Fibroblast of the conjunctiva (primary cell): ENCODE measurements at places on chromosomes 6 and 20.

GRCh38 chr6:707576-708236 lies 14.8 kb upstream of the EXOC2 start:
- no peak for DNase-seq

DNA sequence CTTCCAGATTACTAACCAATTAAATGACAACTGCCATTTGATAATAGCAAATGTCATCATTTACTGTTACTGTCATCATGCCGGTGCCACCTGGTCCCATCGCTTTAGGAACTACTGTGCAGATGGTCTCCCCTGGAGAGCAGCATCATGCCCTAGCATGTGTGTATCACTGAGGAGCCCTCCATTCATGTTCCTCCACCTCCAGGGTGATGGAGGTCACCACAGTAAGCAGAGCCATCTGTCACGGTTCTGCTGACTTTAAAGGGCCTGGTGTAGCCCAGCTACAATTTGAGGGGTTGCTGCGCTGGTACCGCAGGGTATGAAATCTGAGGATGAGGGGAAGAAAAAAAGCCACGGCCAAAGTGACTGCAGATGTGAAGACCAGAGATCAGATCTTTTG lies 118.8 kb upstream of the KCNK16 start:
- DNase-seq = no peak

- no peak for DNase-seq
Observed at GRCh38 chr20:52959125-52959524, 13.0 kb upstream of the TSHZ2 start.

DNA sequence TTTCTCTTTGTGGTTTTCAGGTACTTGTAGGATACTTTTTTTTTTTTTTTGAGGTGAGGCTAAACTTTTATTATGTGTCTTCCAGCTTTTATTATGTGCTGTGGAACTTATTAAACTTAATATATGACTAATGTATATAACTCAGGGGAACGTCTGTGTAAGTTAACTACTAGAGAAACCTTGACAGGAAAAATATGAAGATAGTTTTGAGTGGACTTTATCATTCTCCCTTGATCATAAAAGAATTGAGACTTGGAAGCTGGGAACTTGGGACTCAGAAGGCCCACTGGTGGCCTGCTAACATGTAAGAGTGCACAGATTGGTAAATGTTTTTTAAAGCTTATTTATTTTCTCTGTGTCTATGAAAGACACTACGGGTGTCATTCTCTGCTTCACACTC lies 73.1 kb downstream of the CARMIL1 start:
- DNase-seq = no peak

DNA sequence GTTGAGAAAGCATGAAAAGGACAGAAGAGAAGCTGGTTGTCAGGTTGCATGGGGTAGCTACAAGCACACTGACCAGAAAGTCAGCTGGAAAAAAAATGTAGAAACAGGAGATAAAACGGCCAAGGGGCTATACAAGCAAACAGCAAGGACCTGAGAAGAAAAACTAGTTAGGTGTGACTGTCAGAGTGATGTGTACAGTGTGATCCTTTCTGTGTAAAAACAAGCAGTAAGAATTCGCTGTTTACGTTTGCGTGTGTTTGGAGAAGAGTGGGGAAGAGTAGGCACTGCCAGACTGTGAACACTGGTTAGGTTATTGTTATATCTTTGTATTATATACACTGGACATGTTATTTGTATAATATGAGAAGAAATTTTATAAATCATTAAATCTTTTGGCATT lies 28.1 kb downstream of the PTPN1 start:
- DNase-seq = no peak

DNA sequence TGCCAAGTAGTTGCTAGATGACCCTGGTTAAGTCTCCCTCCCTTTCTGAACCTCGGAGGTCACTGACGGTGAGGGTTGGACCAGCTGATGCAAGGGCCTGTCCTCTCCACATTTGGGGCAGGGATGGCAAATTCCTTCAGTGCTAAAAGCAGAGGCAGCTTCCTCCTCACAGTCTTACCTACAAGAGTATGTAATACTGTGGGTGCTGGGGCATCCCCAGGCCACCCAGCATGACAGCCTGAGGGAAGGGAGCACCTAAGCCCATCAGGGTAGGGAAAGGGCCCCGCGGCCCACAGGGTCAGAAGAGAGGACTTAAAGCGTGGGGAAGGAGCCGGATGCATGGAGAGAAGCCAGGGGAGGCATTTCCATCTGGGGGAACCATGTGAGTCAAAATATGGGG lies 38.0 kb downstream of the TGM3 start:
- no peak for DNase-seq

DNA sequence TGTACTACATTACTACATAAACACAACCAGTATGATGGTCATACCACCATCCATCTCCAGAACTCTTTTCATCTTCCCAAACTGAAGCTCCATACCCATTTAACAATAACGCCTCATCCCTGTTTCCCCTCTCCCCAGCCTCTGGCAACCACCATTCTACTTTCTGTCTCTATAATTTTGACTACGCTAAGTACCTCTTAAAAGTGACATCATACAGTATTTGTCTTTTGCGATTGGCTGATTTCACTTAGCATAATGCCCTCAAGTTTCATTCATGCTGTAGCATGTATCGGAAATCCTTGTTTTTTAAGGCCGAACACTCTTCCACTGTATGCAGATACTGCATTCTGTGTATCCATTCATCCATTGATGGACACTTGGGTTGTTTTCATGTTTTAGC lies 29.7 kb downstream of the GABRR1 start:
- DNase-seq = no peak

DNA sequence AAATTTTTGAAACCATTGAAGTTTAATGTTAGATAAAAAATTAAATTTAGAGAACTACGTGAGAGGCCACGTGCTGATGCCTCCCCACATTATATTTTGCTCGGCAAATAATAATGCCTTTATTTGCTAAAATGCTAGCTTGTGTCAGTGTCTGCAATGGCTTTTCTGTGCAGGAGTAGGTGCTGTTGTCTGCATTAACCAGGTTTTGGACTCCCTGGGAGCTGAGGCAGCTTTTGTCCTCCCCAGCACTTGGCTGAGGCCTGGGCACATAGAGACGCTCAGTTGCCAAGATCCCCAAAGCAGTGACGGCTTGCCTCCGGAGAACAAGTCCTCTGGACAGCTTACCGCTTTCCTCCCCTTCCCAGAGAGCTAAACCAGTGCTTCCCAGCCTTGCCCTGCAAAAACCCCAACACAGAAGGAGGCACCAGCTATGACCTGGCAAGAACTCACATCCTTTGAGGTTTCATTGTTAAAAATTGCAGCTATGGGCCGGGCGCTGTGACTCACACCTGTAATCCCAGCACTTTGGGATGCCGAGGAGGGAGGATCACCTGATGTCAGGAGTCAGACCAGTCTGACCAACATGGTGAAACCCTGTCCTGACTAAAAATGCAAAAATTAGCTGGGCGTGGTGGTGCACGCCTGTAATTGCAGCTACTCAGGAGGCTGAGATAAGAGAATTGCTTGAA lies 59.9 kb downstream of the KAT14 start:
- DNase-seq = no peak

- no peak for DNase-seq
Observed at GRCh38 chr6:153539602-153540001, 408.5 kb upstream of the RGS17 start.

DNA sequence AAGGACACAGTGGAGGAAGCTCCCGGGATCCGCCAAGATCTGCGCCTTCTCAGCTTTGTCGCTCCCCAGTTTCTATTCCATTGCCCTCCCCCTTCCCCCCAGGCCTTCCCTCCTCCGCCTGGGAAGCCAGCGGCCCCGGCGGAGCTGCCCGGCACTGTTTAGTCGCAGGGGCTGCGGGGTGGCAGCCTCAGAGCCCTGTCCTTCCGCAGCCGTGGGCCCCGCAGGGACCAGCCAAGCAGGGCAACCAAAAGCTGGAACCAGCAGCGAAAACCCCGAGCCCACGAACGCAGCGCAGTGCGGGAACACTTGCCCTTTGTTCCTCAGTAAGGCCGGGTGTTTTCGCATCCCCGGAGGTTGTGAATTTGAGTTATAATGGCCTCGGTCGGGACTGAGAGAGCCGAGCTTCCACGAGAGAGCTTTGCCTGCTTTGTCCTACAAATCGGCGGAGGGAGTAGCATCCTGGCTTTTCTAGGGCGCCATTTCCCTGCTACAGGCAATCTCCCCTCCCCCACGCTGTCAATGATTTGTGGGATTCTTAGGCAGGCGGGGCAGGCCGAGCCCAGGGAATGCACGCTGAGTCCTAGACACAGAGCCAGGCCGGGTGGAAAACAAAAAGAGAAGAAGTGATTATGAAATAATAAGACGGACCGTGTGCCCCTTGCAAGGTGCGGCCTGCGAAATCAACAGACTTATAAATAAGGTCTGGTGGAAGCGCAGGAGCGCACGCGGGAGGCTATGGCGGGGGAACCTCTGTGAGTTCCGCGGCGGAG lies 4.0 kb upstream of the TUBB2B start:
- peak; percentile 59 for DNase-seq

- DNase-seq = no peak
Observed at GRCh38 chr20:44326391-44327159, 10.3 kb upstream of the R3HDML start.

DNA sequence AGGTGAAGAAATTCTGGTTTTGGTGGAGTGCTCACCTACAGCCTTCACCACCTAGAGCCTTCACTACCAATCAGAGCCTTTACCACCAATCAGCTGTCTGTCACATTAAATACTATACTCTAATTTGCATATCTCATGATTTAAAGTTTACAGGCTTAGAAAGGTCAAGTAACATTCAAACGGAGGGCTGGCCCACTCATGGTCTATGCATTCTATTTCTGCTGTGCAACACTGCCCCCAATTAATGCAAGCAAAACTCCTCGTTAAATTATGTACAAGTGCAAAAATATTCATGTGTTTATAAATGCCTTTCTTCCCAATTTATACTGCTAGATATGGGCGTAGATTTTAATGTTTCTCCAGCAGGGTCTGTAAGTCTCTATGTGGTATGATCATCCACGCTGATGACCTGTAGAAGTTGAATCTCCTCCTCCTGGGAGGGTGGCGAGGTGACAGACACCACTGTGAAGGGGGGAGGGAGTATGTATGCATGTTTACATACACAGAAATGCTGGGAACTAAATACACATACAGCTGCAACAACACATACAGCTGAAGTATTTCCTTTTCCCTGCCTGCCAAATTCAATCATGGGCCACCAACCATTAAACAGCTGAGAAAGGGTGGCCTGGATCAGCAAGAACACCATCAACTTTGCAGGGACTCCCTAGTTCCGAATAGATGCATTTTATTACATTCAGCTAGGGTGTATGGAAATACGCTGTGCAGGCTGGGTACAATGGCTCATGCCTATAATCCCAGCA lies 13.1 kb downstream of the RRAGD start:
- DNase-seq = no peak

DNA sequence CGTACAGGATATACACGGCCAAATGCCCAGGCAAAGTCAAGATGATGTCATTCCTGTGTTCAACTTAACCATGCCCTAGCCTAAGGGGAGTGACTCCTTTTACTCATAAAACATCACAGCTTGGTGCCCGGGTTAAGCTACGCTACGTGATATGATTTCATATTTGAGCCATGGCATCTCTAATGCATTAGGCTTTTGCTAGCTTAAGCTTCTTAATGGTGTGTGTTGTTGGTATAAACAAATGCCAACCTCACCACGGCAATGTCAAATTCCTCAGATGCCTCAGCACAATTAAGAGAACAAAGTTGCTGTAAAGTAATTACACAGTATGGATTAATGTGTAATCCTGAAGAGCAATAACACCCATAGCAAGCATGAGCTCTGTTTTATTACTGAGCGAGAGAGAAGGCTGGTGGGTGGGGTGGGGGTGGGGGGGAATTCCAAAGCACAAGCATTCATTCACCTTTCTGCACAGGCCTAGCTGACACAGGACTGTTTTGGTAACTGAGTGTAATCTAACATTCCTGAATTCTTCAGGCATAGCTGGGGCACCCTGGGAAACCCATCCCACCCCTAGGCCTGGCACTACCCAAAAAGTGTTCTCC lies 44.7 kb upstream of the CNKSR3 start:
- DNase-seq = no peak

DNA sequence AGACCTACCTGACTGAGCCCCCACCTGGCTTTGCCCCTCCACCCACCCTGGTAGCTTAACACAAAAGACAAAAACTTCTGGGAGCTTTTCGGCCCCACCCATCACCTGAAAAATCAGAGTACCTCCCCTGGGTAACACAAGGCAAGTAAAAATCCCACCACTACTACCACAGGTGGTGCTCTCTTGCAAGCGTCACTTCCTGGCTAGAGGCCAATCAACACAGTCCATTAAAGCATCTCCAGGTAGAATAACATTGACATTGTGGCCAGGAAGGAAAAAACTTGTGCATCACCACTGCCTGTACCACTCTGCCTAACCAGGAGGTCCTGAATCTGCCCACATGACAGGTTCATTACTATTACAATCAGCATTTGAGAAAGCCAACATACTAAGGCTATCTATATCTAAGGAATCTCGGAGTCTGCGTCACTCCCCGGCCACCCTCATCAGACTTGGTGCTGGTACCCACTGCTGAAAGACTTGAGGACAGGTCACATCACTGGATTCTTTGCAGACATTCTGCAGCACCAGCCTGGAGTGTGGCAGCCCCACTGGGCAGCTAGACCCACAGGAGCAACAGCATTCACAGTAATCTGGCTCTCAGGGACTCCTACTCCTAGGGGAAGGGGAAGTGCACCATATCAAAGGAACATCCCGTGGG lies 125.9 kb downstream of the CDK19 start:
- no peak for DNase-seq

DNA sequence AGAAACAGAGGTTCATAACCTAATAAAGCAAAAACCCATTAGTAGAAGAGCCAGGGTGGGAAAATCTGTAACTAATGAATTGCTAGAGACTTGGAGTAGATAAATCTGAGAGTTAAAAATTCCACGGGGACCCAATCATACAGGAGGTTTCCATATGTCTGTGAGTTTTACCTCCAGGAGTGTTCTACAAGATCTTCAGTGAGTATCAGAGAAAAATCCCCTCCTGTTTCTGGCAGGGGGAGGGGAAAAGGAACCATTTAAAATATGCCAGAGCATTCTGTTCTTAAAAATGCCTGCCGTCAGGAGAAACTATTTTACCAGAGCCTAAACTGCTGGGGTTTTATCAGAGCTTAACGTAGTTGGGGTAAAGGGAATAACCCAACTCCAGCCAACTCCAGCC lies 54.0 kb upstream of the PLN start:
- DNase-seq = no peak

- DNase-seq = no peak
Observed at GRCh38 chr6:127115746-127116145, 2.7 kb upstream of the RSPO3 start.

DNA sequence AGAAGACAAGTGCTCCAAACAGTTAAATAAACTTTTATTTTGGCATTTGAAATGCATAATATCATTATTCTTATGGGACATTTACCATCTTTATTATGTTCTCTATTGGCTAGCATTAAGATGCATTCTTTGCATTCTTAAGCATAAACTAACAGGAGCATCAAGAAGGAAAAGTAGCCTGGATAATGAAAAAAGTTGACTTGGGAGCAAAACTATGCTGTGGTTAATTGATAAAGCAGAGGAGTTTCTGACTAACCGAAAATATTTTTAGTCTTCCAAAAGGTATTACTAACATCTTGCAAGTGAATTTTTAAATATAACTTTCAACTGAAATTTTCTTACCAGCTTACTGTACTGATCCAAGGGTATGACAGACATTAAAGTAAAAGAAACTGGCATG lies 140.3 kb downstream of the FLRT3 start:
- DNase-seq = no peak
